ENCODE measurements at places on chromosomes 2 and 18. TPM values are rescaled to one million over a fixed set of nuclear protein-coding genes. Genes with fewer than 3 reads are reported as not detected.
A peak's percentile ranks its signal among the peaks of the same experiment; 100 is the strongest.

- no peak for DNase-seq
Observed at GRCh38 chr2:84969511-84970209, 1.3 kb upstream of the KCMF1 start.

ACTR2 gene
- polyA plus RNA-seq = 19.8 TPM

GAD1 gene
- polyA plus RNA-seq = 0.84 TPM

MRO gene
- 0.19 TPM for polyA plus RNA-seq

SGPP2 gene
- polyA plus RNA-seq = 0.80 TPM

GRCh38 chr2:59449274-59449673 lies 1104.2 kb downstream of the BCL11A start:
- peak; percentile 14 for DNase-seq

ABCG8 gene
- polyA plus RNA-seq = not detected

DNA sequence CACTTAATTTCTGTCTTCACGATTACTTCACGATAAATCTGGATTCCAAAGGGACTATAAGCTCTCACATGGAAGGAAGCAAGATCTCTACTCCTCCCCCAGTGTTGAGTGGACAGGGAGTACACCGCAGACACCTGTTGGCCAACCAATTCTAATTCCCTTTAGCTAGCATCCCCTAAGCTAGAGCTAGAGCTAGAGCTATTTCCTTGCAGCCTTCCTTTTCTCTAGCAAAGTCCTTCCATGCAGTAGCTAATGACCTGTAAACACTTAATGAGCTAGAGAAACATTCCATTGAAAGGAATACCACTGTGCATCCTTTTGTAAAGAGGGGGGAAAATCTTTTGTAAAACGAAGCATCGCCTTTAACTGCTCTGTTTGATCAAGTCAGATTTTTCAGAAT lies 56.5 kb downstream of the BCL11A start:
- no peak for DNase-seq

FBXO41 gene
- 6.9 TPM for polyA plus RNA-seq
